Left kidney (tissue), 8 donors: ENCODE measurements at places on chromosomes 3 and 15.

DNA sequence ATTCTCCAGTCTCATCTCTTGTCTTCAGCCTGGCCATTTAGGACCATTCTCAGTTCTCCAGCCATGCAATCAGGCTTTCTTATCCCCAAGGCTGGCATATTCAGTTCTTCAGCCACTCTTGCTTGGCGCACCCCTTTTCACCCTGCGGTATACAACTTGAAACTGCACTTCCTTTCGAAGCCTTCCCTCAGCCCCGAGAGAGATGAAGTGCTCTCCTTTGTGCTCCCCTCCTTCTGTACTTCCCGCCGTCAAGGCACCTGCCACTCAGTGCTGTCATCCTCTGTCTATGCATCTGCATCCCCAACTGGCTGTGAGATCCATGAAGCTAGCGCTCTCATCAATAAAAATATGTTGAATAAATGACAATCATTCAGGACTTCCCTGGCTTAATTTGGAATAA lies 45.7 kb downstream of the MORC1 start:
- DNase-seq, result no peak

- peak; percentile 25 for DNase-seq
Measured at GRCh38 chr3:154334973-154335420, 10.7 kb upstream of the DHX36 start.

DNA sequence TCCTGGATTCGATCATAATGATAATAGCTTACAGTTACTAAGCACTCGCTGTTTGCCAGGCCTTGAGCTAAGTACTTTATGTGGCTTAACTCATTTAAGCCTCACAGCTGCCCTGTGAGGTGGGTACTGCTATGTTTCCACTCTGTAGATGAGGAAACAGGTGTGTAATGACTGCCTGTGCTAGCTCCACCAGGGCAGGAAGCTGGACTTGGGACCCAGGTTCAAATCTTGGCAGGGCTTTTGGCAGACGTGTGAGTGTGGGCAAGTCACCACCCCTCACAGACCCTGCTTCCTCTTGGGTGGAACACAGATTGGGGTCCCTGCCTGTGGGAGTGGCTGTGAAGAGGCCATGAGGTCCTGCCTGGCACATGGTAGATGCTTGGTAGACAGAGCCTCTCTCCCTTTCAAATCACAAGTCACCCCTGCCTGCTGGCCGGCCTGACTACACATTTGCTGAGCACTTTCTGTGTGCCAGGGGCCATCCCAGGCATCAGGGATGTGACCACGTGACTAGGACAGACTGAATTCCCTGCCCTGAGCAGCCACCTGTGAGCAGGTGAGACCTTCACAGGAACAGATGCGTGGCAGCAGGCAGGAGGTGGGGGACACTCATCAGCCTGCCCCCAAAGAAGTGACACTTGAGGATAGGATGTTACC lies 3.7 kb downstream of the EFCC1 start:
- no peak for DNase-seq

- DNase-seq, result no peak
Measured at GRCh38 chr3:197124713-197125112, 95.1 kb upstream of the MELTF start.

DNA sequence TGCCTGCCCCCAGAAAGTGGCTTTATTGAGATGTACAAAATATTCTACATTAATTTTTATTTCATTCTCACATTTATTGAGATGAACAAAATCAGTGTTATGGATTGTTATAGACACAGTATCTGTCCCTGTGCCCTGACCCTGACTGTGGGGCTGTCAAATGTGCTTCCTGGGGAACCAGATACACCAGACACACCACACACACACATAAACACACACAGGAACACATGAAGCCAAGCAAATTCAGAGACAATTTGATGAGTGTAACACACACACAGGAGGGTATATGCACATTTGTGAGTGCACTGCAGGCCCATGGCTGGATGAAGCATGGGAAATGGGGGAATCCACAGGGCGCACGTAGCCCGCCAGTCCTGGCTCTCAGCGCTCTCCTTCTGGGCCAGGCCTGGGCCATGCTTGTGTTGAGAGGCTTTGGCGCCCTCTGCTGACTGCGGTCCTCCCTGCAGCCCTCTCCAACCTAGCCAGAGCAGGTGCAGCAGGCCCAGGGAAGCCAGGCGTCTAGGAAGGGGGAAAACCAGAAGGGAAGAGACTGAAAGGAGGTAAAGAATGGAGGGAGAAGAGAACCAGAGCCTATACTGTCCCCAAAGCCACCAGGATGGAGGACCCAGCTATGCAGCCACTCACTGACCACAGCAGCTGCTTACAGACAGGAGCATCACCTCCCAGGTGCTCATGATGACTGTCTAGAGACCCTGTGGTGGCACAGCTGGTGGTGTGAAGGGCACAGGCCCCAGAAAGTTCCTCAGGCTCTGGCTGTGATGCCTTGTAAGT lies 18.0 kb upstream of the LOXL1 start:
- DNase-seq, result peak; percentile 64

DNA sequence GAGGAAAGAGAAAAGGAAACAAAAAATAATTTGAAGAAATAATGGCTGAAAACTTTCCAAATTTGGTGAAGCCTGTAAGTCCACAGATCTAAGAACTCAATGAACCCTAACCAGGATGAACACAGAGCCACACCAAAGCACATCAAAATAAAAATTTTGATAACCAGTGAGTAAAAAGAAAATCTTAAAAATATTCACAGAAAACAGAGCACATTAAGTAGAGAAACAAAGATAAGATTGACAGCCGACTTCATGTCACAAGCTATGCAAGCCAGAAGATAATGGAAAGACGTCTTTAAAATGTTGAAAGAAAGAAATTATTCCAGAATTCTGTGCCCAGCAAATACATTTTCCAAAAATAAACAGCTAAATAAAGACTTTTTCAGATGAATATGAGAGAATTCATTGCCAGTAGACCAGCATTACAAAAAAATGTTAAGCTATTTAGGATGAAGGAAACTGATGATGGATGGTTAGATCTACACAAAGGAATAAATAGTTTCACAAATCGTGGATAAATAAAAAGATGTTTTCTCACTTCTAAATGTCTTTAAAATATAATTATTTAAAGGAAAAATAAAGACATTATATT lies 140.2 kb upstream of the SKOR1 start:
- DNase-seq, result peak; percentile 42

GRCh38 chr15:66563126-66563525 lies 2.7 kb downstream of the LCTL start:
- DNase-seq, result no peak

DNA sequence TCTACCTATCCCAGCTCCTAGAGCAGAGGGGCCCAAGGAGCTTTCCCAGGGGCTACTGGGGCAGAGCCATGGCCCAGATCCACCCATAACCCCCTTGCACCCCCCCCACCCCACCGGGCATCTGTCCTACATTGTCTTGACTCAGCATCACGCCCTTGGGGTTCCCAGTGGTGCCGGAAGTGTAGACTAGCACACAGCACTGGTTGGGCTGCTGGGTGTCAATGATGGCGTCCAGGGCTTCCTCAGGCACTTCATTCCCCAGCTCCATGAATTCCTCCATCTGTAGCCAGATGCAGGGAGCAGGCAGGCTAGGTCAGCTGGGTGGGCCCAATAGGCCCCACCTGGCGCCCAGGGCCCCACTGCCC lies 33.2 kb downstream of the IDH3A start:
- no peak for DNase-seq

- no peak for DNase-seq
Measured at GRCh38 chr3:97680210-97680609, 84.3 kb upstream of the ARL6 start.

- no peak for DNase-seq
Measured at GRCh38 chr15:93985925-93986324, 245.4 kb upstream of the MCTP2 start.

DNA sequence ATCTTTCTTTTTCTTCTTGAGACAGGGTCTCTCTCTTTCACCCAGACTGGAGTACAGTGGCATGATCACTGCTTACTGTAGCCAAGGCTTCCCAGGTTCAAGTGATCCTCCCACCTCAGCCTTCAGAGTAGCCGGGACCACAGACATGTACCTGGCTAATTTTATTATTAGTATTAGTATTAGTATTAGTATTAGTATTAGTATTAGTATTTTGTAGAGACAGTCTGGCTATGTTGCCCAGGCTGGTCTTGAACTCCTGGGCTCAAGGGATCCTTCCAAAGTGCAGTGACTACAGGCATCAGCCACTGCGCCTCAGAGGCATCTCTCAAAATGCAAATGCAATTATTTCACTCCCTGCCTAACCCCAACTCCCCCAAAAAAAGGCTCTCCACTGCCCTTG lies 1.7 kb downstream of the KIF7 start:
- no peak for DNase-seq

- DNase-seq, result no peak
Measured at GRCh38 chr3:37921025-37921424, 59.3 kb downstream of the CTDSPL start.

DNA sequence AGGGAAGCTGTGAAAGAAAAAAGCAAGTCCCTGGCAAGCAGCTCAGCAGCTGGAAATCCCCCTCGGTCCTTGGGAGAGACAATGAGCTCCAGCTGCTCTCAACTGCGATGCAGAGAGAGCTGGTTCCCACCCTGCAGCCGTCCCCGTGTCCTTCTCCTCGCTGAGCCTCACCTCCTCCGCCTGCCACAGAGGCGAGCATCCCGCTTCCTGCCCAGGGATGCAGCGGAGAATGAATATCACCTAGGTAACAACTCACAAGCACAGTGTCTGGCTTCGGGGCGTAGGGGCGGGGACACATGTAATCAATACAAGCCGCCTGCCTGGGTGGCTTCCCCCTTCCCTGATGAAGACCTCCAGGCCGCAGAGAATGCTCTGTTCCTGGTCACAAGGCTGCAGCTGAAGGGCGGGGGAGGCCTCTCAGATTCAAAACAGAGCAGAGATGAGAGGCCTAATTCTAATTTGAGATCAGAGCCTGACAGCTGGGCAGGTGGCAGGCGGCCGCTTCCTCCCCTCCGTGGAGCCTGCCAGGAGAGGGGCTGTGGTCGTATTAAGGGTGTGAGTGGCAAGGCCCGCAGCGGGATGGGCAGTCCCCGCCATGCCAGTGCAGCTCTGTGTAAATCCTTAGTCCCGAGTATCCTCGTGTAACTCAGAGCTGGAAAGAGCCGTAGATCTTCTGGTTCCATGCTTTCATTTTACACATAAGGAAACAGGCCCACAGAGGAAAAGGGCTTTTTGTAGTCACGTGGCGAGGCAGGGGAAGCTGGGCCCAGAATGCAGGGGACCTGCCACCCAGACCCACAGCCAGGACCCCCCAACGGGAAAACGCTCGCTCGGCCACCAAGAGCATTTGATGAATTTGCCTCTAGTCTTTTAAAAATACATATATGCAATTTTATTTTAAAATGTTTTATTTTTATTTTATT lies 24.3 kb downstream of the ZDHHC19 start:
- DNase-seq, result no peak

- peak; percentile 61 for DNase-seq
Measured at GRCh38 chr15:64699751-64700388, 75.5 kb downstream of the RBPMS2 start.

GRCh38 chr3:25911525-25912295 lies 121.8 kb downstream of the OXSM start:
- DNase-seq, result no peak

DNA sequence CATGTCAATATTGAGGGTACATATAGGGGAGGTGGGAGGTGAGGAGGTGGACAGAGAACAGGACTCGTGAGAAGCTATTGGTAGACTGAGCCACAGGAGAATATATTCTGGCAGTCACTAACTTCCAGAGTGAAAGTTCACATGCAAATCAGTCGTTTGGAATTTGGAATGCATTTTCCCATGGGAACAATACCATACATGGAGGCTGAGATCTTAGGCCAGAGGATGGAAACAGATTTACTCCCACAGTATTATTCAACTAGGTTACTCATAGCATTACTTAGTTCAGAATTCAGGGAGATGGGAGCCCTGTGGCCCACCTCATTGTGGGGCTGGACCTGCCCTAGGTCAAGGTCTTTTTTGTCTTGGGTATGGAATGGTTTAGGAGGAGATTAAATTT lies 36.4 kb upstream of the ABHD2 start:
- DNase-seq, result no peak

GRCh38 chr15:71120428-71120944 lies 5.2 kb downstream of the THSD4 start:
- DNase-seq, result no peak

- no peak for DNase-seq
Measured at GRCh38 chr3:140276703-140277102, 341.7 kb downstream of the CLSTN2 start.

DNA sequence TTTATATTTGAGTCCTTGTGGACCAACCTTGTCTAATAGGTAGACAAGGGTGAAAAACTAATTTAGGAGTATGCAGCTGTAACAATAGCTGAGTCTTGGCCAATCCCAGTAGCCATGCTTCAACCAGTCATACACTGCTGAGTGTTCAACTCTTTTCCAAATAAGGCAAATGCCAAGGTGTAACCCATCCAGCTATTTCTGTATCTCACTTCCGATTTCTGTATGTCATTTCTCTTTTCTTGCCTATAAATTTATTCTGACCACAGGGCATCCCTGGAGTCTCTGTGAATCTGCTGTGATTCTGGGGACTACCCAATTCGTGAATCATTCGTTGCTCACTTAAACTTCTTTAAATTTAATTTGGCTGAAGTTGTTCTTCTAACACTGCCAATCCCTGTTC lies 93.2 kb downstream of the MAGI1 start:
- DNase-seq, result no peak

- DNase-seq, result no peak
Measured at GRCh38 chr3:21585216-21585740, 165.7 kb downstream of the ZNF385D start.

DNA sequence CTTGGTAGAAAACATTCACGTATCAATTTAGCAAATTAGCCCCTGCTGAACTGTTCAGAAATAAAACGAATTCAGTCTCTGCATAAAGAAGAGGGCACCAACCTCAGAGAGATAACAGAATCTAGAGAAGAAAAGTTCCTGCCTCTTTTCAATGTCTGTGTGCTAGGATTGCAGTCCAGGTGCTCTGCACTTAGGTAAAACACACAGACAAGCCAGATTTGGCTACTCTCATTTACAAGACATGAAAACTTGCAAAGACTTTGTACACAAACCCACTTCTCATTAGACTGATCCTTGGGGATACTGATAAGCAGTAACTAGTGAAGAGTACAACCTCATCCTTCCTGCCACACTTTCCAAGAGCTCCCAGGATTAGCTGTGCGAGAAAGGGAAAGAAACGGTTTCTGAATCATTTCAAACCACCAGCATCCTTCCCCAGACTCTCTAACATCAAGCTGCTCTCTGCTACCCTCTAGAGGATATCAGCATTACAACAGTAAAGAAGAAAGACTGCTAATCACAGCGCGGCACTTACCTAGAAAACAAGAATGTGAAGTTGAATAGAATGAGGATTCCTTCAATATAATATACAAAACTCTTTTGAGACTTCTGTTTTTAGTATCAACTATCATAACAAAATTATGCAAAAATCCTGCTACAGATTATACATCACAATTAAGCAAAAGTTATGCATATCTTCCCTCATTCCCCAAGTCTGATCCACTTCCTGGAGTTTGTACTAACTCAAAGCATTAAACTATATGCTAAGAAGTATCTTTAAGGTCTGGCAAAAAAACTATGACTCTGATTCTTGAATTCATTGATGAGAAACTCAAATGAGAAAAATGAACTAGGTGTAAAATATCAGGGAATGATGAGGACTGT lies 306.4 kb downstream of the MAGI1 start:
- DNase-seq, result peak; percentile 84

GRCh38 chr3:67176396-67176795 lies 178.3 kb downstream of the KBTBD8 start:
- no peak for DNase-seq

- DNase-seq, result no peak
Measured at GRCh38 chr15:49982584-49982983, 136.4 kb downstream of the ATP8B4 start.
